ENCODE measurements at places on chromosomes 2 and 18.

DNA sequence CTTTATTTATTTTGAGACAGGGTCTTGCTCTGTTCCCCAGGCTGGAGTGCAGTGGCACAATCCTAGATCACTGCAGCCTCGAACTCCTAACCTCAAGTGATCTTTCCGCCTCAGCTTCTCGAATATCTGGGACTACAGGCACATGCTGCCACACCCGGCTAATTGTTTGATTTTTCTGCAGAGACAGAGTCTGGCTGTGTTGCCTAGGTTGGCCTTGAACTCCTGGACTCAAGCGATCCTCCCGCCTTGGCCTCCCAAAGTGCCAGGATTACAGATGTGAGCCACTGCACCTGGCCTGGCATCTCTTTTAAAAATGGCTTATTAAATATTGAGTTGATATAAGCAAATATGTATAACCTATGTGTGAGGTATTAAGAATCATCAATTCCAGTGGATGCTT lies 209.5 kb downstream of the FAM210A start:
- DNase-seq: no peak

- DNase-seq: no peak
These were observed 62.2 kb downstream of the SFXN5 start for GRCh38 chr2:73009177-73009839.

DNA sequence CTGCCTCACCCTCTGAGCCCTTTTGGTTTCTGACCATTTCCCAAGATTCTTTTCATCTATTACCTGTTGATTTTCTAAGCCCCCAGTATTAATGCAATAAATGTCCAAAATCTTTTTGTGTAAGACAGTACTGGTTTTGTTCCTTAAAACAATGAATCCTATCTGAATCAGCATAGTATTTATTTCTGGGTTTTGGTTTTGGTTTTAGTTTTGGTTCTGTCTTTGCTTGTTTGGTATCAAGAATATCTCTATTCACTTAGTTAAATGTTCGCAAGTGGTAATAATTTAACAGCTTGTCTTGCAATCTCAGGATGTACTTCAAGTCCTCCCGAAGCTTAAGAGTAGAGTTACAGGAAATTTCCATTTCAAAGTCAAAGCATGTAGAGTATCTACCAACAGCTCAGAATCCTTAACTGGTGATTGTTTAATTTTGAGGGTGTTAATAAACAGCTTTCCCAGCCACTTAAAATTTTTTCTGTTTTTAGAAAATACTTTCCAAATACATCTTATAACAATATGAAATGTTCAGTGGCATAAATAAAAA lies 67.7 kb upstream of the NEDD4L start:
- DNase-seq: no peak

DNA sequence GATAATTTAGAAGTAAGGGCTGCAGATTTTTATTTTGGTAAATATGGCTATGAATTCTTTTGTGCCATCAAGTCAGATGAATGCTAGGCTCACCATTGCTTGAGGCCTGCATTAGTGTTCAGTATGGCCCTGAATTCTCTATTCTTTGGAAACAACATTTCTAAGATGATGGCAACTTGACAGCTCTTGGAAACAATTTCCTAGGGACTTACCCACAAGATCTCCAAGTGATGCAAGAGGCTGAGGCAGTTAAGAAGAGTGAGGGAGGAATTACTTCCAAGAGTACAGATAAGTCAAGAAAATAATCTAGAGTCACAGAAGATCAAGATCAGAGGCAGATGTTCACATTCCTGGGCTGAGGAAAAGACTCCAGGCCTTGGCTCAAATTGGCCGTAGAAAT lies 129.1 kb downstream of the NRP2 start:
- no peak for DNase-seq

DNA sequence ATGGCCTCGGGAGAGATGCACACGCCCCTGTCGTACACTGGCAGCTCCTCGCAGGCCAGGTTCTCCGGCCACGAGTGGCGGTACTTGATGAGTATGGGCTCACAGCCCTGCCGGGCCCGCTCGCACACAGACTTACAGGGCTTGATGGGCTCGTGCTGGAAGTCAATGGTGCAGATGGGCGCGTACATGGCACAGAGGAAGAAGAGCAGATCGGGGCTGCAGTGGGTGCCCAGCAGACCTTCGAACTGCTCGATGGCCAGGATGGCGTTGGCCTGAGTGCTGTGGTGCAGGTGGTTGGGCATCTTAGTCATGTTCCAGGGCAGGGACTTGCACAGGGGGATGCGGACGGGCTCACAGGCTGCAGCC lies 359 bp downstream of the FRZB start:
- DNase-seq: no peak

Measured in NCI-H187 (cell line).